ENCODE measurements at places on chromosomes 4 and X. TPM values are rescaled to one million over a fixed set of nuclear protein-coding genes. Genes with fewer than 3 reads are reported as not detected.

DNA sequence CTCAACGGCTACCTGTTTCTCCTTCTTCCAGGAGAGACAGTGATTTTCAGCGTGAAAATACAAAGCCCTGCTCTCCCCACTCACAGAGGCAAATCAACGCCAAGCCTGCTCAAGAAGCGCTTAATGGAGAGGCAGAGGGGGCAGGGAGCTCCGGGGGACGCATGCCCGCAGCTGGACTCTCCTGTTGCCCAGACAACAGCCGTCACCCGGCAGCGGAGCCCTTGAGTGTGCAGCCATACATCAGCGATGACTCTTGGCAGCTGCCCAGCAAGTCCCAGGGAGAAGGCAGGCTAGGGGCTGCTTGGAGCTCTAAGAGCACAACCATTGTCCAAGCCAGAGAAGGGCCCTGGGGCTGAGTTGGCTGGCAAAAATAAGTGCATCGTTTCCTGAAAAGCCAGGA is 71.0 kb upstream of the AFAP1 start:
- no peak for DNase-seq

GRCh38 chr4:78325271-78326157 is 226.1 kb upstream of the ANXA3 start:
- no peak for DNase-seq

The NAP1L2 gene
- 5.0 TPM for total RNA-seq

GRCh38 chr4:184932343-184932742 is 85.9 kb upstream of the HELT start:
- no peak for DNase-seq

- DNase-seq = no peak
Observed at GRCh38 chr4:79288185-79288584, 37.7 kb downstream of the NAA11 start.

DNA sequence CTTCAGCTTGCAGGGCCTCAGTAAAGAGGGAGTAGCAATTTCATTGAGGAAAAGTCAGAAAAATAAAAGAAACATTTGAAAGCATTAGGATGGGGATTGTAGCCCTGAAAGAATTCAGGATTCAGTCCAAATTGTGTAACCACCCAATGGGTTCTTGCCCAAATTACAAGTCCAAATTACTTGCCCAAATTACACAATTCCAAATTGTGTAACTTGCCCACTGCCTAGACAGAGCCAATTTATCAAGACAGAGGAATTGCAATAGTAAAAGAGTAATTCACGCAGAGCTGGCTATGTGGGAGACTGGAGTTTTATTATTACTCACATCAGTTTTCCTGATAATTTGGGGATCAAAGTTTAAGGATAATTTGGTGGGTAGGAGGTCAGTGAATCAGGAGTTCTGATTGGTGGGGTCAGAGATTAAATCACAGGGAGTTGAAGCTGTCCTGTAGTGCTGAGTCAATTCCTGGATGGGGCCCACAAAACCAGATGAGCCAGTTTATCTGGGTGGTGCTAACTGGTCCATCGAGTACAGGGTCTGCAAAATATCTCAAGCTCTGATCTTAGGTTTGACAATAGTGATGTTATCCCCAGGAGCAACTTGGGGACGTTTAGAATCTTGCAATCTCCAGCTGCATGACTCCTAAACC is 18.1 kb upstream of the PAGE5 start:
- no peak for DNase-seq

The ENAM gene
- total RNA-seq = 0.14 TPM

- no peak for DNase-seq
Observed at GRCh38 chr4:110615353-110616237, 7.3 kb downstream of the PITX2 start.

GRCh38 chrX:5155301-5155700 is 1073.4 kb downstream of the NLGN4X start:
- no peak for DNase-seq

GRCh38 chr4:185341377-185341776 is 54.3 kb downstream of the LRP2BP start:
- DNase-seq = no peak

- DNase-seq = no peak
Observed at GRCh38 chrX:69618803-69619202, 2.9 kb downstream of the EDA start.

DNA sequence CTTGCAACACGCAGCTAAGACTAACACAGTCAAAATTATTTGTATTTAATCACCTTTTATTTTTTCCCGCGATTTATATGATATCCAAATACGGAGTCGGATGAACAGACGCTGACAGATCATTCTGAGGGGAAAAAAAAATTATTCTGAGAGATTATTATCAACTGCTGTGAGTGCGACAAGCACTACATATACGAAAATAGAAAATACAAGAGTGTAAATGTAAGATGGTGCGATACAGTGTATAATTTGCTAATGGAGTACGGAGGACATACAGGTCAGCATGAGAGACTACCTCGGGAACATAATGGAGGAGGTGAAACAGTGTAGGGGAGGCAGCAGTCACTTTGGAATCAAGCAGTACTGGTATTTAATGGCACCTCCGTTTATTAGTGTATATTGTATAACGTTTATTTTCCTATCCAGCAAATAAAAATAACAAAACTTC is 2.8 kb upstream of the LIN54 start:
- DNase-seq = no peak

DNA sequence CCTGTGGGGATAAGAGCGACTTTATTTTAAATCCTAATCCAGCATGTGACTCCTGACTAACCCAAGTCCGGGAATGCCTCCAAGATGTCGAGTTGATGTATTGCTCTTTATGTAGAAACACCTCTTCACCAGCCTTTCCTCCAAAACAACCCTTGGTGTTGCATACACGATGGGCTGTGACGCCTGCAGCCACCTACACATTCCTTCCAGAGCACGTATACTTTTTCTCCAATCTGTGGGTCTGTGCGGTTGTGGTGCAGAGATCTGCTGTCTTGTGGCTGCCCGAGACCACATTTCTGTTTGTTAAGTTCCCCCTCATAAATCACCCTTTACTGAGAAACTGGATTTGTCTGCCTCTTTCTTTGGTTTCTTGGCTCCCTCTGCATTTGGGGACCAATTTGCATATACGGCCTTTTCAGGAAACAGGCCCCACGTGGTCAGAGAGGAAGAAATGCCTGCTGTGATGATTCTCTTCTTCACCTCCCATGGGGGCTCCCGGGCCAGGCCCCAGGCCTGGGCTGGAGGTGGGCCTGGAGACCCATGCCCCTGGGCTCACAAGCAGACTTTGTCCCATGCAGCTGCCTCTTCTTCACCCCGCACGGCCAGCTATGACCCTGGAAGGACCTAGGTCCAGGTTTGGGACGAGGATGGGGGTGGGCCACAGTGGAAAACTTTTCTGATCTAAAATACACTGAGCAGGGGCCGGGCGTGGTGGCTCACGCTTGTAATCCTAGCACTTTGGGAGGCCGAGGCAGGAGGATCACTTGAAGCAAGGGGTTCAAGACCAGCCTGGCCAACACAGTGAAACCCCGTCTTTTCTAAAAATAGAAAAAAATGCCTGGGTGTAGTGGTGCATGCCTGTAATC is 21.4 kb upstream of the AFAP1 start:
- DNase-seq = no peak

GRCh38 chr4:61212788-61213187 is 12.7 kb downstream of the ADGRL3 start:
- DNase-seq = no peak

The TLR2 gene
- 39.8 TPM for total RNA-seq

DNA sequence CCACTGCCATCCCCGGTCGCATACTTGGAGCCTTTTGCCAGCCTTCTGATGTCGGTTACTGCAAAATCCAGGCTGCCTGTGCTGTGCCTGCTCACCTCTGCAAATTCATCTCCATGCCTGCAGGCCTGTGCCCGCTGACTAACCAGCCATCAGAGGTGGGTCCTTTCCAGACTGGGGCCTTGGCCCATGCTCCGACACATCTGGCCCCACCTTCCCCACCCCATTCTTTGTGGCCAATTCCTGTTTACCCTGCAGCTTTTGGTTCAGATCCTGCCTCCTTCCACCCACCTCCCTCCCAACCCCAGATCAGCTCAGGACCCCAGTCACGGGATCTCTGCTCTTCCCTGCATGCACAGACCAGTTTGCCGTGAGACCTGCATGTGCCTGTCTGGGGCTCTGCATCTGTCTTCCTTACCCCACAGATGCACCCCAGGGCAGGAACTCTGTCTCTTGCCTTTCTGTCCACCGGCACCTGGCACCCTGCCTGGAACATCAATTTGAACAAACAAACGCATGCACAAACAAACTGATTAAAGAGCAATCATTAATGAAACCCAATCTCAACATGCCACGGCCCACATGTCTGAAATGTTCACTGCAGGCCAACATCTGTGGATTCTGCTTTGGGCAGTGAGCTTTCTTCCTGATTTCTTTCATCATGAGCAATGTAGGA is 112.8 kb upstream of the PSAPL1 start:
- DNase-seq = peak; percentile 71

The DCAF12L1 gene
- 1.8 TPM for total RNA-seq

GRCh38 chrX:136034668-136035067 is 49.4 kb downstream of the SLC9A6 start:
- DNase-seq = no peak

DNA sequence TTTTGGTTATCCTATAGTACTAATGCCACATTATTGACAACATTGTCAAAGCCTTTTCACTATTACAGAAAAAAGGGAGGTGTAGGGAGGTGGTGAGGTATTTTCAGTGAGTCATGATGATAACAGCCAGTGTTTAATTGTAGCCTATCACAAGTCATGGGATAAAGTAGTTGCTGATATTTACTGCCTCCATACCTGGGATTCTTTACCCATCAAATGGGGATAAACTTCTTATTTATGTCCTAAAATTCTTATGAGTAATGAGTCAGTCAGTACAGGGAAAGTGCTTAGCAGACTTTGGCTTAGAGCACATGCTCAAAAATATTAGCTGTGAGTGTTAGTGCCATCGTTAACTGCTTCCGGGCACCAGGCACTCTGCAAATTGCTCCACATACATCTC is 25.7 kb downstream of the ADGRG2 start:
- no peak for DNase-seq

GRCh38 chr4:105520819-105521790 is 31.3 kb upstream of the ARHGEF38 start:
- DNase-seq = no peak

GRCh38 chr4:4848540-4848939 is 10.9 kb upstream of the MSX1 start:
- no peak for DNase-seq

GRCh38 chr4:70533211-70533610 is 14.8 kb downstream of the AMTN start:
- no peak for DNase-seq

The EPGN gene
- total RNA-seq = not detected

DNA sequence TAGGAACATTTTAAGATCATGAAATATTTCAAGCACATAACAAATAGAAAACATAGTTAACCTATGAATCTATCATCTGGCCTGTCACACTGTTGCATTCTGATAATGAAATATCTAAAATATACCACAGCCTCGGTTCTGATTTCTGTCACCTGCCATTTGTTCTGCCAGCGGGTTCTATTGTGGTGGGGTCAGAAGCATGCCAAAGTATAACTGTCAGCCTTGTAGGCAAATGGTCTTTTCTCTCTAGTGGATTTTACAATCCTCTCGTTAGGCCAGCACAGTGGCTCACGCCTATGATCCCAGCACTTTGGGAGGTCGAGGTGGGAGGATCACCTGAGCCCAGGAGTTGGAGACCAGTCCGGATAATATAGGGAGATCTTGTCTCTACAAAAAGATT is 47.9 kb downstream of the HTRA3 start:
- peak; percentile 9 for DNase-seq

The TEC gene
- total RNA-seq = 3.2 TPM
